ENCODE measurements at places on chromosomes 5 and 9. TPM values are rescaled to one million over a fixed set of nuclear protein-coding genes. Genes with fewer than 3 reads are reported as not detected.
A peak's percentile ranks its signal among the peaks of the same experiment; 100 is the strongest.

Gene NSUN2
- total RNA-seq = 78.1 TPM

Gene SOWAHA
- not detected for total RNA-seq

- peak; percentile 47 for DNase-seq
Observed at GRCh38 chr9:112174222-112174964, 704 bp downstream of the SUSD1 start.

DNA sequence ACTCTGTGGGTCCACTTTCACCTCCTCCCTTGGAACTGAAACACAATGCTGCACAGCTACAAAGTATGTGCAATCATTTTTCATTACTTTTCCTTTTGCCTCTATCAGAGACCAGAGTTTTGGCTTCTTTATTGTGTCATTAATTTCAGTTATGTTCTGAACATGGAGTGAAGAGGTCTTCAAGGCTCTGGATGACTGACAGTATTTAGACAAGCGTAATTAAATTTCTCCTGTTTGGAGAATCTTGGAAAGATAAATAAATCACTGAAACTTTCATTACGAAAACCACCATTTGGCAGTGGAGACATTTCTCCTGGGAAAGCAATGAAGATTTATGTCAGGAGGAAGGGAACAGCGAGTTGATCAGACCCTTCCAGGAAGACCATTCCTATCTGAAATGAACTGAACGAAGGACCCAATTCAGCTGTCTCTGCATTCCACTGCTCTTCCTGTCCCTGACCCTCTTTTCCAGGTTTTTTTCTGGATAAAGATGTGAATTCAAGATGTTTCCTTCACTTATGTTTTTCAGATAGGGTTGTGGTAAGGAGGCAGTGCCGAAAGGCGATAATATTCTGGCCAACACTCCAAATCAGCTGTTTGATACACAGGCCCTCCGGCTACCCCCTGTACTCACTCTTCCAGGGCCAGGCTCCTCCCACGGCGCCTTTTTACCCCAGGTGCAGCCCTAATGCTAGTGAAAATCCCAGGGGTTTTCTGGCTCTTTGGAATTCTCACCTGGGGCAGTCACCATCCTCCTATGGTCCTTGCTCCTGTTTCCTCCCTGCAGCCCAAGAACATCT lies 77.2 kb upstream of the OSMR start:
- DNase-seq = no peak

DNA sequence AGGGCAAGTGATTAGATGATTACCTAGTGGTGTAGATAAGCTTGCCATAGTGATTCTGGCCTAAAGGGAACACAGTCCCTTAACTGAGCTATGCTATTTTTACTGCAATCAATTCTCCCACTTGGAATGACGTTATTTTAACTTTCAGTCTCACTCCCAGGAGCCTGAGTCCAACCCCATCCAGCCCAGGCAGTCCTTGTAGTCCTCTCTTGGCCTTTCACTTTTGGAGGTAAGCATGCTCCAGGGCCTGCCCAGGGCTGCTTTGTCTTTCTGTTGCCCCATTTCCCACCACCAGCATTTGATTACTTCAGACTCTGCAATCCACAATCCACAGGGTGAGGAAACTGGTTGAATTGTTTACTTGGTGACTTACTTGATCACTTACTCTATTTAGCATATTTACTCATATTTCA lies 233.0 kb downstream of the CD180 start:
- DNase-seq = no peak

Gene CNTLN
- 9.7 TPM for total RNA-seq

DNA sequence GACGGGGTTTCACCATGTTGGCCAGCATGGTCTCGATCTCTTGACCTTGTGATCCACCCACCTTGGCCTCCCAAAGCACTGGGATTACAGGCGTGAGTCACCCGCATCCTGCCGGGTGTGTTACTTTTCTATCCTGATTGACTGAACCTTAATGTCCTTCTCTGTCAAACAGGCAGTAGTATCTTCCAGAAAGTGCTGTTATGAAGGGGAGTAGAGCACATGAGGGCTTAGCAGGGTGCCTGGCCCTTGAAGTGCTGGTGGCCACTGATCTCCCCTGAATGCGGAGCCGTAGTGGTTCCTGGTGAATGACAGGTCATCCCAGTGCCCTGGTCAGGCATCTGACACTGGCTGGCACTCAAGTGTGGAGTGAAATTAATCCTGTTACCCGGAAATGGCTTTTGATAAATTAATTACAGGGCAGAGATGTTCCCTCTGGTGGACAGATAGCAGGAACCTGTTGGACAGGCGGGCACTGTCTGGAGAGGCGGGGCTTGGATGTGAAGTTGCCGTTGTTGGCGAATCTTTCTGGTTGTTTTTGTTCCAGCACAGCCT lies 28.4 kb downstream of the PRRC2B start:
- peak; percentile 13 for DNase-seq

DNA sequence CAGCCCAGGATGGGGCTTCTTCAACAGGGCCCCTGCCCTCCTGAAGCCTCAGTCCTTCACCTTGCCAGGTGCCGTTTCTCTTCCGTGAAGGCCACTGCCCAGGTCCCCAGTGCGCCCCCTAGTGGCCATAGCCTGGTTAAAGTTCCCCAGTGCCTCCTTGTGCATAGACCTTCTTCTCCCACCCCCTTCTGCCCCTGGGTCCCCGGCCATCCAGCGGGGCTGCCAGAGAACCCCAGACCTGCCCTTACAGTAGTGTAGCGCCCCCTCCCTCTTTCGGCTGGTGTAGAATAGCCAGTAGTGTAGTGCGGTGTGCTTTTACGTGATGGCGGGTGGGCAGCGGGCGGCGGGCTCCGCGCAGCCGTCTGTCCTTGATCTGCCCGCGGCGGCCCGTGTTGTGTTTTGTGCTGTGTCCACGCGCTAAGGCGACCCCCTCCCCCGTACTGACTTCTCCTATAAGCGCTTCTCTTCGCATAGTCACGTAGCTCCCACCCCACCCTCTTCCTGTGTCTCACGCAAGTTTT lies 23.6 kb downstream of the PCDHGC5 start:
- DNase-seq = no peak

Measured in A172 (cell line).